ENCODE measurements at places on chromosomes 16 and 17.

GRCh38 chr17:58965221-58965620 lies 141.5 kb downstream of the TRIM37 start:
- no peak for DNase-seq

- no peak for DNase-seq
Observed at GRCh38 chr16:649631-650030, 466 bp downstream of the WDR90 start.

DNA sequence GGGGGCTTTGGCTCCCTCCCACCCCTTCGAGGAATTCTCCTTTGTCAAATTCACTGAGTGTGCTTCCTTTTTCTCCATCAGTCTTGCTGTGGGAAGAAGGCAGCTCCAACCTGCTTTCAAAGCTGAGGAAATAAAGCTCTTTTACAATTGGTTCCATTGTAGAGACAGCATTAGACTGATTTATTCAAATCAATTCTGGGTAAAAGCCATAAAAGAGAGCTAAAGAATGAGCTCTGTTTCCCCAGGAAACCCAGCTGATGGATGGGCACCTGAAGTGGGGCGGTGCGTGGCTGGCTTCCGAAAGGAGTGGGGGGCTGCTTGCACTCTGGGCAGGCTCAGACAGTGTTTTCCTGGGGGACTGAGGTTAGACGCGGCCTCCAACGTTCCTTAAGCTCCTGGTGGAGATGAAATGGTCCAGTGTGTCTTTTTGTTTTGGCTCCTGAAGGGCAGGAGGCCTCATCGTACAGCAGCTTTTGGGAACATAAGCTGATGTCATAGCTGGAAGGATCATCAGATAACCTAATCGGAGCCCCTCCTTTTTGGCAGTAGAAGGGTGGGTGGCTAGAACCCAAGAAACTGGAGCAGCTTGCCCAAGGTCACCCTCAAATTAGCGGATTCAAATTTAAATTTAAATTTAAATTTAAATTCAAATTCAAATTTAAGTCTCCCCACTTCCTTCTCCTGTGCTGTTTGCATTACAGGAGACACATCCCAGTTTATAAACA lies 128.5 kb upstream of the EEF2KMT start:
- no peak for DNase-seq

DNA sequence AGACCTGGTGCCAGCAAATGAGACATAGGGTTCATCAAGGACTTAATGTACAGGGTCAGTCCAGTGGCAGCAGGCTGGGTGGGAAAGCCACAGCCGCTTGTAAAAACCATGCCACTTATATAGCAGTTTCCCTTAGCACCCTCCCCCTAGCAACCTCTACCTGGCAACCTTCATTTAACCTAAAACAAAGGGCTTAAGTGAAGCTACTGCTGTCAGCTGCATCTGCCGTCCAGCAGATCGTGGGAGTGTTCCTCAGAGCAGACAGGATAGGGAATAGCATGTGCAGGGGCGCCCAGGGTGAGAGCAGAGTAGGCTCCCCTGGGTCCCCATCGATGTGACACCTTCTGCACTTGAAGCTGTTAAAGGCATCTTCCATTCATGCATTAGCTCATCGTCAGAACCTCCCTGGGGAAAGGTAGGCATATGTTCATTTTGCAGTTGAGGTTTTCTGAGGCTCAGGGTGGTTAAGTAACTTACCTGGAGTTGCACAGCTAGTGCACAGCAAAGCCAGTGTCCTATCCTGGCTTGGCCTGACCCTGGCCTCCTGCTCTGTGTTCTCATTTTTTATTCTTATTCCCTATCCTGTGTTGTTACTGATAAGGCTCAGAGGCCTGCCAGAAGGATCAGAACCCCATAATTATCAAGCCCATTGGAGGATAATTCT lies 112.5 kb downstream of the SOCS1 start:
- DNase-seq = no peak

GRCh38 chr16:445566-445965 lies 20.1 kb downstream of the RAB11FIP3 start:
- DNase-seq = no peak

- DNase-seq = no peak
Observed at GRCh38 chr17:8131844-8132441, 8.0 kb upstream of the HES7 start.

DNA sequence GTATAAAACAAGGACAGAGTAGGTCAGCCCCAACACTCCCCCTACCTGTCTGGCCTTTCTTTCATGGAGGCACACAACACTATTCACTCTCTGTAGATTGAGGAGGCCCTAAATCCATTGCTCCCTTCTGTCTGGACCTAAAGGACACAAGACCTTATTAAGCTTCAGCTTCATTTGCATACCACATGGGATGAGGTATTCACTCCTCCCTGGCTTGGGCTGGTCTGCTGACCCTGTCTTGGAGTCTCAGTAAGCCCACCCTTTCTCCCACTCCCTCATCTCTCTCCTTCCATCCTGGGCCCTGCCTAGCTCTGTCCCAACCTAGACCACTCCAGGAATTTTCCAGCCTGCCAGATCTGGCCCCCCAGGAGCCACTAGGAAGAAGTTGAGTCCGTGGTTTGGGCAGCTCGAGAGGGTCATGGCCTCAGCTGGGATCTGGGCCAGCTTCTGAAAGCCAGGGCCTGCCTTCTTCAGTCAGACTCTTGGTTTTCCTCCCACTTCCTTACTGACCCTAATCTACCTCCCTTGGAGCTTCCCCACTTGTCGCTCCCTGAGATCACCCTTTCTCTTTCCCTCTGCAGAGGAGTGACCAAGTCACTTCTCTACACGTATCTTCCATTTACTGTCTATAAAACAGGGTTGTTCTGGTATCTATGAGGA lies 6.5 kb upstream of the LLGL1 start:
- DNase-seq = no peak

GRCh38 chr16:81018496-81018895 lies 11.5 kb downstream of the CENPN start:
- no peak for DNase-seq

- no peak for DNase-seq
Observed at GRCh38 chr17:40517286-40517662, 15.9 kb upstream of the TNS4 start.

Measured in CD4-positive, alpha-beta T cell treated with Interleukin-21 for 1 hour (primary cell).